ENCODE measurements at places on chromosomes 1 and 21. TPM values are rescaled to one million over a fixed set of nuclear protein-coding genes. Genes with fewer than 3 reads are reported as not detected.

GRCh38 chr21:37472581-37472980, 106.0 kb downstream of the DYRK1A start:
- DNase-seq, result no peak

- no peak for DNase-seq
Observed at GRCh38 chr1:67816095-67816475, 17.2 kb downstream of the GNG12 start.

NR1I3 gene
- not detected for total RNA-seq

PCAT6 gene
- 0.46 TPM for total RNA-seq

RSPO1 gene
- total RNA-seq, result not detected

DNA sequence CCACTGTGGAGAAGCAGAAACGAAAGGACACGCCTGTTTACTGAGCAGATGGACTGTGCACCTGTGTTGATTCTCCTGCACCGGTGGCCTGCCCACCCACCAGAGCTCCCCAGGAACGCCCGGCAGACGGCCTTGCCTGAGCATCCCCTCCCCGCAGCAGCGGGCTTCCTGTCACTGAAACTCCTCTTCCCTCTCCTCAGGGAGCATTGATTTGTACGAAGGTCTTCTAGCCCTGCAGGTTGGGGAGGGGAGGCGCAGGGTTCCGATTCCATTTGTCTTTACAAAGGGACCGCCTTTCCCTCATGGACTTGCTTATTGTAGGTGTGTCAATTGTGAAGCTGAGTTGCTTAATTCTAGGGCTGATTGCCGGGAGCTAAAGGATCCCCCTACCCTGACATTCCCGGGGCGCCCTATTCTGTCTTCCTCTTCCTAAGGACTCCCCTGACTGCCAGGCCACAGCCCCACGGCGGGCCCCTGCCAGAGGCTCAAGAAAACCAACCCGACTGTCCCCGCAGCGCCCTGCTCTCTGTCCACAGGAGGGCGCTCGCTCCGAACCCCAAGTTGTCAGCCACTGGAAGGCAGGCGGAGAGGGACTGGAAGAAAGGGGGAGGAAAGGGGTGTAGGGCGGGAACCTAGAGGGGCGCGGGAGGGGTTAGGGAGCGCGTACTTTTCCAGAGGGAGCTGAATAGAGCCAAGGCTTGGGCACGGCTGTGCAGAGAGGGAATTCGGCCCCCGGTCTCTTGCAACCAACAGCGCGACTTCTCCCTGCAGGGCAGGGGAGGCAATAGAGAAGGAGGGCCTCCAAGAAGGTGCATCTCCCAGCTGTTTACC, 2.8 kb downstream of the S100A6 start:
- DNase-seq, result peak; percentile 92

GRCh38 chr1:154342132-154342531, 16.8 kb downstream of the ATP8B2 start:
- DNase-seq, result no peak

DNA sequence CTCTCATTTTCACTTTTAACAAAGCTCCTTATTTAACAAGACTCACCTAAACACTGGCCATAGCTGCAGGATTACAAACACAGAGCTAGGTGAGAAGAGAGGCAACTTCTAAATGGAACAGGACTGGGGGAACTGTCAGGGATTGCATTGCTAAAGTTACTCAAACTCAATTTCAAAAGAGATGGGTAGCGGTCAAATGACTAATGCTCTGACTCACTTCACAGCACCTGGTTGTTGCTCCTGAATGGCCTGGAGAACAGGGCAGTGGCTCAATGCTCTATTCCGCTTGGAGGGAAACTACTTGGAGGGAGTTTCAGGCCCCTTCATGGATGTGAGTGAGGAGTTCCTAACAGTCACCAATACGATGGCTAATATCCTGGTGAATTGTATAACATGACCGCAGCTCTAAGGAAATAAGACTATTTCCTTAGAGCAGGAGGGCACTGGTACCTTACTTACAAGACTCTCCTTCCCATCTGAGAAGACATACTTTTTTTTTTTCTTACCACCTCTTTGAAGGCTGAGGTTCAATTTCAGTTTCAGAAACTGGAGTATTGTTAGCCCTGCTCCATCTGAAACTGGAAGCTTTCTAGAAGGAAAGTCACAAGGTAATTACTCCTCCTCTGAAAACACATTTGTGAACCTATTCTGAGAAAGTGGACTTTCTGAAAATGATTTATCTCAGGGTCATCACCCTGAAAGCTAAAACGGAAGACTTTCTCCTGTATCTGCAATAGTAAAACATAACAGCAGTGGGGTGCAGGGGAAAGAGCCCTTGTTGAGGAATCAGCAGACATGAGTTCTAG, 9.5 kb downstream of the DPT start:
- no peak for DNase-seq

DNA sequence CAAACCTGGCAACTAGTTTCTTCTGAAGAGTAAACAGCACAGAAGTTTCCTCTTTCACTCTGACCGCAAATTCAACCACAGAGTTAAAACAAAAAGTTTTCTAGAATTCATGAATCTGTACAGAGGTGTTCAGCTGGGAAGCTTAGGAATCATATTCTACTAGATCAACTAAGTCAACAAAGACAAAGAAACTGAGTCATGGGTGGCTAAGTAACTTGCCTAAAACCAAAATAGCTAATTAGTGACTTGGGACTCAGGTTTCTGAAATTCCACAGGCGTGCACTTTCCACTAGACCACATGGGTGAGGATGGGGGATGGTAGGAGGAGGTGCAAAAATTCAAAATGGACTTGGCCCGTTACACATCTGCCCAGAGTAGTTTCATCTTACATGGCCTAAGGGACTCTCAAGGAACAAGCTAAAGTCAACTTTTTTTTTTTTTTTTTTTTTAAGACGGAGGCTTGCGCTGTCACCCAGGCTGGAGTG, 25.8 kb downstream of the PTPN14 start:
- DNase-seq, result no peak

- no peak for DNase-seq
Observed at GRCh38 chr1:198330982-198331615, 174.3 kb downstream of the NEK7 start.

DNA sequence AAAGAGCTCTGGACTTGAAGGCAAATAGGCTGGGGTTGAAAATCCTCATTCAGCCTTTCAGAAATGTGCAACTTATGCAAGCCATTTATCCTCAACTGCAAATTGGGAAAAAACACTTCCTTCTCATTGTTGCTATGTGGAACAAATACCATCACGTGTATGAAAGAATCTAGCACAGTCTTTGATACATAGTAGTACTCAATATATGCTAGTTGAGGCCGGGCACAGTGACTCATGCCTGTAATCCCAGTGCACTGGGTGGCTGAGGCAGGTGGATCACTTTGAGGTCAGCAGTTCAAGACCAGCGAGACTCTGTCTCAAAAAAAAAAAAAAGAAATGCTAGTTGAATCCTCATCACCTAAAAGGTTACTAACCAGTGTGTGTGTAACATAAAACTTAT, 8.2 kb downstream of the PI4KB start:
- no peak for DNase-seq

- DNase-seq, result no peak
Observed at GRCh38 chr1:230641900-230642262, 400 bp upstream of the COG2 start.

TMED5 gene
- total RNA-seq, result 95.6 TPM

DNA sequence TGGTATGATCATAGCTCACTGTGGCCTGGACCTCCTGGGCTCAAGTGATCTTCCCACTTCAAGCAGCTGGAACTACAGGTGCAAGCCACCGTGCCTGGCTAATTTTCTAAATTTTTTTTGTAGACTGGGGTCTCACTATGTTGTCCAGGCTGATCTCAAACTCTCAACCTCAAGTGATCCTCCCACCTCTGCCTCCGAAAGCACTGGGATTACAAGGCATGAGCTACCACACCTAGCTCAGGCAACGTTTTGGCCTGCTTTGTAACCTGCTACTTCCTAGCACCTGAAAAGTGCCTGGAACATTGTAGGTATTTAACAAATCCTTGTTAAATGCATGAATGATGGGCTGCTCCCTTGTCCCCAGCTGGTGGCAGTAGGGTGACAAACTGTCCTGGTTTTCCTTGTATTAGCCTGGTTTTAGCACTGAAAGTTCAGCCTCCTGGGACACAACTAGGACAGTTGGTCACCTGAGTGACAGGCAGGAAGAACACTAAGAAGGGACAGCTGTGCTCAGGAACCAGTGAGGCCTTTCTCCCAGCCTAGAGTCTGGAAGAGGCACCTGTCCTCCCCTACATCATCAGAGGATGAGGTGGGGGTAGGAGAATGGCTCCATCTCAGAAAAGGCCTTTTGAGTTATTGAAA, 88.5 kb upstream of the CD34 start:
- DNase-seq, result no peak

GRCh38 chr1:58437623-58438022, 108.9 kb downstream of the OMA1 start:
- no peak for DNase-seq

DNA sequence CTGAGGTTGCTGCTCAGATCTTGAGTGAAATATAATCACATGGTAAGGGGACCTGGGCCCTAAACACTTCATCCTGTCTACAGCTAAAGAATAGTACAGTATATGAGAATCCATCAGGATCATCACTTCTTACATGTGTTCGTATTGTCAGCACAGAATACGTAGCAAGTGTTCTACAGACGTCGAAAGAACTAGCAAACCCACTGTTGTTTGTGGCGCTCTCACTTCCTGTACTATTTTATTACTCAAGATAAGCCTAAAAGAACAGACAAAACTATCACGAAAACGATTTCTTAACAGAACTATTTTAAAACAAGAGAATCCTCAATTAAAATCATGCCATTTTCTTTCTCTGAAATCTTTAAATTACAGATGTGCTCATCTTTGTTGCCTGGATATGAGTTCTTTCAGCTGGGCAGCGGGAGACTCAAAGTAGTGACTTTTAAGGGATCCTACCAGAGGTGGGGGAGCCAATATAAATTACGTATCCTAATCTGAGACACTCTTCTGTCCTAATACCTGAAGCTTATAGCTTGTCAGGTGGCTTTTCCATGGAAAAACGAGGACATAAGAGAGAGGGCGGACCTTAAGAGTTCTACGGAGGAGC, 724 bp downstream of the ST7L start:
- DNase-seq, result no peak

CD160 gene
- not detected for total RNA-seq

GRCh38 chr1:239572183-239572582, 185.8 kb downstream of the CHRM3 start:
- no peak for DNase-seq

DNA sequence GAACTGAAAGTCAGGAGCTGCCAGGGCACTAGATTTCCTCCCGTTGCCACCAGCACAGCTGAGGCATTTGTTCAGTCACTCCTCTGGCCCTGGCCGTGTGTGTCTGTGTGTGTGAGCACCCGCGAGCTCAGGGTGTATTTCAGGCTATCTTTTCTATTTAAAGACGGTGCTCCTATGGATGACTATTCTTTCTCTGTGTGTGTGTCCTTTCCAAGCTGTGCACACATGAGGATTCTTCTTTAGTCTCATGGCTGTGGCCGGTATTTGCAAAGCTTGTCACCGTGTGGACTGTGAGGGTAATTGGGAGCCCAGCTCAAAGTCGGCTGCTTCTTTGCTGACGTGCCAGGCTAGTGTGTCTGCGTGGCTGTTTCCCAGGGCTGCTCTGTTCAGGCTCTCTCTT, 3.0 kb upstream of the KCND3 start:
- no peak for DNase-seq

APP gene
- 247 TPM for total RNA-seq

DNA sequence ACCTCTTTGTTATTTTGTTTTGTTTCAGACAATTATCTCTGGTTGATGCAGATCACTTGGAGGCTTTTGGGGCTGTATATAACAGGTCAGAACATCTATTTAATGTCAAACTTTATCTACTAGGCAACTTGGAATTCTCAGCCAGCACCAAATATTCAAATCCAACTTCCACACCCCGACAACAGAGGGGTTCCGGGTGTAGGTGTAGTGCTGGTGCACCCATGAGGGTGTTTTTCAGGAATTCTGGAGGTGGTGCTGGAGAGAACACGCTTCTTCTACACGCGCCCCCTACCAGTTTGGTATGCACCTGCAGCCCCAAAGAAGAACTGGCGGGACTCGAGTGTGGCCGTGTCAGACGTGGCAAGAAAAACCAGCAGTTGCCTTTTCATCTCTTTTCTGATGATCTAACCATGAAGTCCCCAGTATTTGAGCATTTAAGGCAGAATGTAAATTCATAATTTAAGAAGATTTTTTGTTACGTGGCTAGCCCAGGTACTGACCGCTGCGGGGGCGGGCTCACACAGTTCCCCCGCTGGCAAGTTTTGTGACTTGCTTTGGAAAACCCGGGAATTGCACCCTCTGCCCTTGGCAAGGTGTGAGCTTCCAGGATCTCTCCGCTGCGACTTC, 462 bp upstream of the TLCD4 start:
- peak; percentile 66 for DNase-seq

DNA sequence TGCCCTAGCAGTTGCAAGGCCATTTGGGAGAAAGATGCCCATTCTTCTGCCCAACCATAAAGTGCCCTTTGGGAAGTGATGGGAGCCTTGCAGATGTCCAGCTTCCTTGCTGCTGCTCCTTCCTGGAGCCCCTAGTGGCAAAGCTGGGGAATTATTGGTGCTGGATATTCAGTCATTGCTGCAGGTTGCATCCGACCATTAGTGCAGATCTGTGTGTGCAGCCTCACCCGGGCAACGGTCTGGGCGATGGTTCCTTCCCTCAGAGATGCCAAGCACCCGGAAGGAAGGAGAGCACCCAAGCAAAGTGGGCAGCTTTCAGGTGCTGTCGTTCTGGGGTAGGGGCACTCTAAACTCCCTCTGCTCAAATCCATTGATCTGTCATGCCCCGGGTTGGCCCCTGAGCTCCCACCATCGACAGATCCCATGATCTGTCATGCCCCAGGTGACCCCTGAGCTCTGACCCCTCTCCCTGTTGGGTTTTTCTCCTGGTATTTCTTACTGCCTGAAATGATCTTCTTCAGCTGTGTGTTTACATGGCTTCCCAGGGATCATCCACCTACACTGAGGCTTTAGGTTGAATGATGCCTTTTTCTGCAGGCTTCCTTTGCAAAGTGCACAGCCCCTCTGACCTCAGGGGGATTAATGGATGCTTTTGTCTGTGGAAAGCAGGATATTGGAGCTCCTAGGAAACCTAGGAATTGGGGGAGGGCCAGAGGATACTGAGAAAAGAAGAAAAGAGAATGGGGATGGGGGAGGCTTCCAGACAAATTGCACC, 467.5 kb downstream of the PTPRU start:
- DNase-seq, result no peak

DNA sequence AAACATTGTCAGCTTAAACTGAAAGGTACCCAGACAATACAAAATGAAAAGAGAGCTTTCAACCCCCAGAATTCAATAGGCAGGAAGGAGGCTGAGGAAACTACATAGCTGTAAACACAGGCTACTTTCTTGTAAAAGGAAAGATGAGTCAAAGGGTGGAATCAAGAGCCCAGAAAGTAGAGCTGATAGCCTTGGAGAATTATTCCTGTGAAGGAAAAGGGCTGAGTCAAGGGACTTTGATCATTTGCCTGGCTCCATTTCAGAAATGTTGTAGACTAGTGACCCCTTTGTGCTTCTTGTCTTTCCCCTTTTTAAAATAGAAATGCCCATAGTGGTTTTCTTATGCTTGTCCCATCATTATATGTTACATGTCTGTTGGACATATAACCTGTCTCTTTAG, 597.6 kb downstream of the ADGRL2 start:
- no peak for DNase-seq

GRCh38 chr1:51567653-51568052, 48.6 kb upstream of the EPS15 start:
- DNase-seq, result no peak

- no peak for DNase-seq
Observed at GRCh38 chr1:180171691-180172090, 17.0 kb downstream of the QSOX1 start.

TESK2 gene
- 0.52 TPM for total RNA-seq
